GF-D8 (cell line): ENCODE measurements at places on chromosomes 6 and 20.
A peak's percentile ranks its signal among the peaks of the same experiment; 100 is the strongest.

DNA sequence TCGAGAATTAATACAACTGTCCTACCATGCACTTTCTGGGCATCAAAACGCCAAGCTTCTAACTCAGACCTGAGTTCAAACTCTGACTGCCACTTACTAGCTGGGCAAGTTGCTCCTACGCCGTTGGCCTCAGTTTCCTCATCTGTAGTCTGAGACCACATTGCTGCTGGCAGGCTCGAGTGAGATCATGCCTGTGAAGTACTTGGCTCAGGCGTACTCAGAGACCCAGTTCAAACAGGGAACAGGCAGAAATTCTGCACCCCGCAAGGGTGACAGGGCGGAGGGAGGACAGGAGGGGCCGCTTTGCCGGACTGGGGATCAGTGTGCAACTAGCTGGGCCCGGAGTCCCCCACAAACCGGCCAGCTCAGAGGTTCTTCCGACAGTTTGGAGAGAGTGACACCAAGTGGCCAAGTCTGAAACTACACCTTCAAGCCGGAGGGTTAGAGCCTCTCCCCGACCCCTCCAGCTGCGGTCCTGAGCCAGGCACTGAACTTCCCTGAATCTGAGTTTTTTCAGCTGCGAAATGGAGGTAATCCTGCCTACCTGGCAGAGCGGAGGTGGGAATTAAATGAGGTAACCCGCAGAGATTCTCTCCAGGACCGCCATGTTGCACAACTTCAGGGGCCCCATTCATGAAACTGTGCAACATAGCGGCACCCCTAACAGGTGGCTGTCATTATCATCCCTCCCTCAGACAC, 46.0 kb upstream of the PTPN1 start:
- no peak for DNase-seq

- DNase-seq: no peak
Observed at GRCh38 chr6:48109944-48110343, 1.1 kb downstream of the PTCHD4 start.

DNA sequence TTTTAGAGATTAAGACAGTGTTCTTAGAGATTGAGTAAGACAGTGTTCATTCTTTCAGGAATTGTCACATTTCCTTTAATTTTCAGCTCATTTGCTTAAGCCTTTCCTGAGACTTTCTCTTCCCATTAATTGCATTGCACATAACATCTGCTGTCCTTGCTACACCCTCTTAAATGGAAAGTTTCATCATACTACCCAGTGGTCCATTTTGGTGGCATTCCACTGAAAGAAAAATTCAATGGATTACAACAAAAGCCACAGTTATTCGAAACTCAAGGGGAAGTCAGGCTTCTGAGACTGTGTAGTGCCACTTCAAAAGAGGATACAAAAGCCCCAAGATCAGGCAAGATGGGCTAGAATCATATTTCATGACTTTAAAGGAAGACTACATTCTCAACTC, 64.0 kb downstream of the RSPO3 start:
- DNase-seq: no peak

DNA sequence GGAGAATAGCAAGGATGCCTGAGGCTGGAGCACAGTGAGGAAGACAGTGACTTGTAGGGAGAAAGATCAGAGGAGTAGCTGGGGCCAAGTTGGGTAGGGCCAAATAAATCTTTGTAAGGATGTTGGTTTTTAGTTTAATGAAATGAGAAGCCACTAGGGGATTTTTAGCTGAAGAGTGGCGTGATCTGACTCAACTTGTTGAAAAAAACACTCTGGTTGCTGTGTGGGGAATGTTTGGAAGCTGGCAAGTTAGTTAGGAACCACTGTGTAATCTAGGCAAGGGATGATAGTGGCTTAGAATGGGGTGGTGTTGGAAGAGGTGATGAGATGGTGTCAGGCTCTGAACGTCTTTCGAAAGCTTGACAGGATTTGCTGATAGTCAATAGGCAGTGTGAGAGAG, 176.1 kb upstream of the HDDC2 start:
- no peak for DNase-seq

- DNase-seq: no peak
Observed at GRCh38 chr6:23244300-23244699, 674.9 kb downstream of the HDGFL1 start.

DNA sequence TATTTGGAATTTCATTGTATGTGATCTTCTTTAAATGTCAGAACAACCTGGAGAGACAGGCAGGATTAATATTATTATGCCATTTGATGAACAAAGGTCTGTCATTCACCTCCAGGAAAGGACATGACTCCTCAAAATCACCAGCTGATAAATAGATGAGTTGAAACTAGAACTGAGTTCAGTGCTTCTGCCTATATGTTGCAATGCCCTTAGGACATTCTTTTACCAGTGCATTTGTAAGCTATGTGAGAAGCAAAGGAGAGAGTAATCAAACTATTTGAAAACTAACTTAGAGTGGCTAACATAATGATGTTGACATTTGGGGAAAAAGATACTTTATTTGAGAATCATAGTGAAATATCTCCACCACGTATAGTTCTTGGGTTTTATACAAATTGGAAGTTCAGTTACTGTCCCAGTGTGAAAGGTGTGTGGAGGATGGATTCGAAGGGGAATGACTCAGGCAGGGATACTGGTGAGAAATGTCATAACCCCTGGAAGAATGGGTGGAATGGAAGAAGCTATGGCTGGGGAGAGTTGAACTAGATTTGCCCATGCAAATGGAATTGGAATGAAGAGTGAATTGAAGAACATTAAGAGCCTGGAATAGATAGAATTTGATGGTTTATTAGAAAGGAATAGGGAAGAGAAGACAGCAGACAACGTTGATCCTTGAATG, 21.5 kb downstream of the PKIB start:
- DNase-seq: no peak

GRCh38 chr6:85824329-85824728, 181.6 kb upstream of the SYNCRIP start:
- no peak for DNase-seq

GRCh38 chr20:36301359-36302119, 4.6 kb upstream of the DLGAP4 start:
- no peak for DNase-seq

- no peak for DNase-seq
Observed at GRCh38 chr6:53795340-53795701, 516 bp downstream of the LRRC1 start.

GRCh38 chr6:10401004-10401536, 13.8 kb downstream of the TFAP2A start:
- DNase-seq: no peak

DNA sequence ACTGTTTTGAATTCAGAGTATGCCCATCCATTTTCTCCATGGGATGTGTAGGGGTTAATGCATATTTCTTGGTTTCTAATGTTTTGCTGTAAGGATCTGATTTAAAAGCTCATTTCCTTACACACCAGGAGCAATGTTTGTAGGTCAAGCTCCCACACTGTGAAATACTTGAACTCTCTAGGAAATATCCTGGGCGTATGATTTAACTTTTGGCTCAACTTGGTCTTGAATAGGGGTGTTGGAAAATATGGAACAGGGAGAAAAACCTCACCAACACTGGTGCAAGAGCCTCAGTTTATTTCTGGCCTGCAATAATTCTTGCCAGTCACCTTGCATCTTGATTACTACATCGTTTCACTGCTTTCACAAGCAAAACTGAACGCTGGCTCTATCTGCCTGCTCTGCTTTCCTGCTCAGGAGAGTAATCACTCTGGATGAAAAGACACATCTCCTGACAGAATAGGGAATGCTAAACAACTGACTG, 25.1 kb upstream of the RFPL4B start:
- DNase-seq: no peak

DNA sequence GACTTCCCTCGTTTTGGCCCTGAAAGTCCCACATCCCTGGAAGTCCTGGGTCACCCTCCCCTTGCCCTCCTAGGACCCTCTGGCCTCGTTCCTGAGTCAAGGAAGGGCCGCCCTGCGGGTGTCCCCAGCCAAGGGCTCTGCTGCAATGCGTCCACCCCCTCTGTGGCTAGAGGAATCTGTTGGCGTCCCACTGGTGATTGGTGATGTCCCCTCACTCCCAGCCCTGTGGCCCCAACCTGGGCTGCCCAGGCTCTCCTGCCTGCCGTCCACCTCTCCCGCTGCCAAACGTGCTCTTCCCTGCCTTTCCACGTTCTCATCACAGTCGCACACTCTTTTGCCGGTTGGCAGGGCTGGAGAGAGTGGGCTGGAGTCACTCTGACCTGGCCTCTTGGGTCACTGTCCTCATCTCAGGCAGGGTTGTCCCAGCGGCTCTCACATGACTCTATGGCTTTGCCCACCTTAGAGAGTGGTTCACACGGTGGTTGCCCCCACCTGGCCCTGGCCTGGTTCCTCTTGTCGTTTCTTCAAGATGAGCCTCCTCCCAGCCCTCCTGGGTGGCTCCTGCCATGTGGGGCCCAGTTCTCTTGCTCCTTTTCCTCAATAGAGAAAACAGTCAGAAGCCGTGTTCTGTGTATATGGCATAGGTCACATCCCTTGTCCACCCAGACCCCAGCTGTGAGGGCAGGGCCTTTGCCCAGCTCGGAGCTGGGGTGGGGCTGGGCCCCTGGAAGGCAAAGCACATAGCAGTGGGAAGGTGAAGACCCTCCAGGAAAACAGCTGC, 100.9 kb downstream of the TMEM242 start:
- DNase-seq: no peak

GRCh38 chr6:13479206-13479800, 8.1 kb downstream of the GFOD1 start:
- DNase-seq: peak; percentile 7

DNA sequence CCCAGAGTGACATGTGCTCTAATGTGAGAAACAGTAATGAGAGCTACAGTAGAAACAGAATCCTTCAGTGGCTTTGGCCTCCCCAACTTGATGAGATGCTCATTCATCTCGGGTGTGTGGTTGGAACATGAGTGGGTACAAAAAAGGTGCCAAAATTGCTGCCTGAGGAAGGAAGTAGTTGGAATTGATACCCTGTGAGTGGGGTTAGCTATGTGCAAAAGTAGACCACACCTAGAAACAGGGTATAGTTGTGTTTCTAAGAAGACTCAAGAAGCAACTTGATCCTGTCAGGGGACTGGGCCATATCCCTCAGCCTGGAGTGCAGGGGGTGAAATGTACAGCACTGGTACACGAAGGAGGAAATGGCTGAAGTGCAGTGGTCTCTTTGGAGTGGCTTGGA, 206.4 kb upstream of the SUPT3H start:
- DNase-seq: no peak

GRCh38 chr6:168949981-168950857, 303.4 kb downstream of the THBS2 start:
- DNase-seq: no peak
